ENCODE measurements at places on chromosomes 7 and 10. TPM values are rescaled to one million over a fixed set of nuclear protein-coding genes. Genes with fewer than 3 reads are reported as not detected.
A peak's percentile ranks its signal among the peaks of the same experiment; 100 is the strongest.

COL28A1 gene
- 0.20 TPM for total RNA-seq

- DNase-seq: peak; percentile 22
These were observed 43.9 kb downstream of the SH3PXD2A start for GRCh38 chr10:103811463-103811862.

POM121 gene
- total RNA-seq: 32.5 TPM

- DNase-seq: no peak
These were observed 4.8 kb downstream of the NHLRC2 start for GRCh38 chr10:113859261-113859660.

DNA sequence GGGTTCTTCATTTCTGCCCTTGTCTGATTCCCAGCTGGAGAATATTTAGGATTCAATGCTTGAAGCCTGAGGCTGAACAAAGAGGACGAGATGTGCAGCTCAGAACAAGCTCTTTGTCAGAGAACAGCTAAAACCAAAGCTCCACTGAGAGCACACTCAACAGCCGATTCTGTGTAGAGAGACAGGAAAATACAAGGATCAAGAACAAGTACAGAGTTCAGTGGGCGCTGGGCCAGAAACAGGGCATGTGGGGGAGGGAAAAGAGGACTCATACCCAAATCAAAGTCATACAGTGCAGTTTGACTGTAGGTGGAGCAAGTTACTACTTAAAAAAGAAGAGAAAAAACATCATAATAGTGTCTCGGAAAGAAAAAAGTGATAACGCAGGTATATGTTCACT lies at the start of gene AGMO:
Gene AGMO, minus strand, starts transcription at position 181 of the 400 bp plus-strand sequence.
- DNase-seq: no peak

SVIL gene
- total RNA-seq: 13.6 TPM
